ENCODE measurements at places on chromosomes 5 and 9. TPM values are rescaled to one million over a fixed set of nuclear protein-coding genes. Genes with fewer than 3 reads are reported as not detected.
A peak's percentile ranks its signal among the peaks of the same experiment; 100 is the strongest.

GRIN1 gene
- not detected for total RNA-seq

HAVCR2 gene
- 23.2 TPM for total RNA-seq

- no peak for DNase-seq
Observed at GRCh38 chr9:88814577-88814976, 176.7 kb upstream of the S1PR3 start.

ATG12 gene
- 40.6 TPM for total RNA-seq

DNA sequence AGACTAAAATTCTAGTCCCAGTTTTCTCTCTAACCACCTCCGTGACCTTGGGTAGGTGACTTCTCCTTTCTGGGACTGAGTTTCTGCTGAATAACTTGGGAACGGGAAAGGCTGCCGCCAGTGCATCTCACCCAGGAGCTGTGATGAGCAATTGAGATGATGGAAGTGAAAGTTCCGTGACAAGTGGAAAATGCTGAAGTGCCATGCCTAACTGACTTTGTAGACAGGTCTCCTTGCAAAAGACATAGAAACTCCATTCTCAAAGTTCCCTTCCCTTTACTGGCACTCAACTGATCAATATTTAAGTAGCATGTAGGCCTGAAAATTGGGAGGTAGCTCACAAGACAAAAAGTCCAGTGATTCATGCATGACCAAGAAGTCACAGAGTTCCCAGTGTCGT, 6.3 kb upstream of the ADAM19 start:
- DNase-seq = peak; percentile 49

- DNase-seq = no peak
Observed at GRCh38 chr5:149215478-149216090, 56.1 kb upstream of the AFAP1L1 start.

DNA sequence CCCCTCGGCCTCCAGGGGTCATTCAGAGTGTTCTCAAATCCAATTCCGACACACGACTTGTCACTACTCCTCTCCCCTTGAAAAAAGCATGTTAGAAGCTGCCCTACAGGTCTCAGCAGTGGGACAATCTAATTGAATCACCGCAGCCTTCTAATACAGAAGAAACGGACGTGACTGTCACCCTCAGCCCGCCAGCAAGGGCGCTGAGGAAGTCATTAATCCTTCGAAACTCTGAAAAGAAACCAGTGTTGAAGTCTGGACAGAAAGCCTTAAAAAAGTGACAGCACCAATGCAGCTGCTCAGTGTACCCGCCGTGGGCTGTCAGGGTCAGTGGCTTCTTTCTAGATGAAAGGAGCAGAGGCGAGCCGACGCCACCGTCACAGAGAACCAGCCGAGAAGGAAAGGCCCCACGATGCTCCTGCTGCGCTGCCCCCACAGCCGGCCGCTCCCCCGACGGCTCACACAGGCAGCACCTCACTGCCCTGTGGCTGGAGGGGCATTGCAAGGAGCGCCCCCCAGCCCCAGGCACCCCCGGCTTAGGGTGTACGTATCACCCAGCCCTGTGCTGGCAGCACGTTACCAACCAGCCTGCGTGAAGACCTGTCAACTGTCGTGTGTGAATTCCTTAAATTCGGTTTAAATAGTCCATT, 5.7 kb downstream of the BRD3OS start:
- no peak for DNase-seq

FAM114A2 gene
- total RNA-seq = 27.4 TPM

CNTFR gene
- total RNA-seq = not detected
